Stimulated activated CD8-positive, alpha-beta memory T cell treated with anti-CD3 and anti-CD28 coated beads, Interleukin-12 subunit alpha, Interleukin-12 subunit beta, amount 100 ng/mL, for 4 hours (primary cell): ENCODE measurements at places on chromosomes 6 and 20.

DNA sequence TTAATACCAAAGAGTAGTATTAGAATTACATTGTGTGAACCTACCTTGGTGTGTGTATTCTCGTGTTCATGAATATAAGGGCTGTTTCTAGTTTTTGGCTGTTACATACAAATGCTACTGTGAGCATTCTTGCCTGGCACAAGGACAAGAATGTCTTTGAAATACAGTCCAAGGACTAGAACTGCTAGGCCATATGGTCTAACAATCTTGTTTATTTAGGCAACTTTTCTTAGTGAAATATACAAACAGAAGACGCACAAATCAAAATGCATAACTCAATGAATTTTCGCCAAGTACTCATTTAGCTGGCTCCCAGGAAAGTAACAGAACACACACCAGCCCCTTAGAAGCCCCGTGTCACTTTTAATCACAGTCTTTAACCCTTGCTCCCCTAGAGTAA is 28.5 kb downstream of the KDM1B start:
- DNase-seq: no peak

DNA sequence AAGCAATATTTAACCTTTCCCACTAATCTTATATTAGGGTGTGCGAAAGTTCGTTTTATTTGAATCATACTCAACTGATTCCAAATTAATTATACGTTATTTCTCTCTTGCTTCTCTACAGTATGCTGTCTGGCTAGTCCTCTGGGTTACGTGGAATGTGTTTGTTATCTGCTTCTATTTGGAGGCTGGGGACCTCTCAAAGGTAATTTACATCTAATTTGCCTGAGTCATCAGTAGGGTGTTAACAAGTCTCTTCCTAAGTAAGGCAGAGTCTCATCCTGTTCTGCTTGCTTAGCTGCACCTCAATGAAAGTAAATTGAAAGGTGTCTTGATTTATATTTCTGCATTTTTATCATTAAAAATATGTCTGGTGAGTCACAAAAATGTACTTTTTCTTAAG is 551.5 kb downstream of the NKAIN2 start:
- no peak for DNase-seq

DNA sequence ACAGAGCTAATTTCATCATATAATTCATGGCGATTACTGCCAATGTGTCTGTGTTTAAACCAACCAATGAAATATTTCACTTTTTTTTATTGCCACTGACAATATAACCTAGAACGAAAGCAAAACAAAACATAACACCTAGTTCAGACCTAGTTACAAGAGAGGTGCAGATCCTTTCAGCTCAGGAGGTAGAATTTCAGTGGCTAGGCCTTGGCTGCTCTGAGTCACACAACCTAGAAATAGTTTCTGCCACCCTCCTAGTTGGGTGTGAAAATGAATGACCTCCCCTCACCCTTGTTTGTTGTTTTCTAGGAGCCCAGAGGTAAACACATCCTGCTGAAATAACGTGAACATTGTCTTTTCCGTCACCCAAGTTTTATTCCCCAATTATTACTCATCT is 356.3 kb downstream of the HTR1B start:
- no peak for DNase-seq

DNA sequence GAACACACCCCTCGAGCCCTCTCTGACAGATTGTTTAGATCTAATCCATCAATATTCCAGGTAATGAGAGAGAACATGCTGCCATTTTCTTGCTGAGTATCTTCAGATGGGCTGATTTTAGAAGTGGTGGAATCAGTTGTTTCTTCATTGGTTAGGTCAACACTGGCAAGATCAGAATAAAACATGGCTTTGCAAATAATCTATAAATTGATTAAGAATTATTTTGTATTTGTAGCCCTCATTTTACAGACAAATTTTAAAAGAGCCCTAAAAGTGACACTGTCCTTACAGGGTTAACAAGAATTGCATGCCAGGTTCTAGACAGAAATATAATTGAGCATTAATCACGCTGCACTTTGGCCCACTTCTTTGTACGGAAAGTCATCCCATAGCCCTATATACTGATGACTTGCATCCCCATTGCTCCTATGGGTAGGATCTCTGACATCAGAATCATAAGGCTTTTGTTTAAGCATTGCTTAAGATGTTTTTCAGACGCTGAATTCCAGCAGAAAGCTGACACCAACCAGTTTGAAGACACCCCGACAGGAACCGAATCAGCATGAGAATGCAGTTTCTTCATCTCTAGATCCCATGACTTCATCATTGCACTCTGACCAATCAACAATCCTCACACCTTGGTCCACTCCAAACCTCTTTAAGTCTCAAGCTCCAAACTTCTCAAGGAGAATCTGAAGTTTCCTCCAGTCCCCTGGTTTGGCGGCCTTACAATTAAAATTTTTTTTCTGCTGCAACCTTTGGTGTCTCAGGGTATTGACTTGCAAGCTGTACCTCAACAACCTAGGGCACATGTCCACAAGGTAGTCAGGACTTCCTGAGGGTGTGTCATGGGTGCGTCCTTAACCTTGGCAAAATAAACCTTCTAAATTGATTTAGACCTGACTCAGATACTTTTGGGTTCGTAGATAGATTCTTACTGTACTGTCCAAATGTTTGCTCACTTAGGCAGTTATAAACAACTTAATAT is 7.8 kb downstream of the TDP2 start:
- no peak for DNase-seq

- DNase-seq: no peak
Measured at GRCh38 chr6:43809417-43810305, 39.6 kb downstream of the VEGFA start.

GRCh38 chr6:166959911-166960608 is 3.7 kb upstream of the RNASET2 start:
- DNase-seq: no peak

DNA sequence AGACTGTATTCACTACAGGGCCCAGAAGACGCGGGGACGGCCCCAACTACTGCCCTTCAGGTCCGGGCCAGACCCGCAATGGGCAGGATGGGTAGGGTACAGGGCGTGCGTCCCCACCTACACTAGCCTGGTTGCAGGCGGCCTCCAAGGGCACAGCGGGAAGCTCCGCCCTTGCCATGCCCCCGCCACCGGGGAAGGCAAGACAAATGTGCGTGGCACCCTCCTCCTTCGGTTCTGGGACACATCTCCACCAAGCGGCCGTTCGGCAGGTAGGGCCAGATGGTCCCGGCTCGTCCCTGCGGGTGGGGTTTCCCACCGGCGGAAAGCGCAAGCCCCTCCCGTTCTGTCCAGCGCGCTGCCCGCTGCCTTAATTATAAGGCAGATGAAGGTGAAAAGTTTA is 5.6 kb downstream of the NXT1 start:
- DNase-seq: no peak

DNA sequence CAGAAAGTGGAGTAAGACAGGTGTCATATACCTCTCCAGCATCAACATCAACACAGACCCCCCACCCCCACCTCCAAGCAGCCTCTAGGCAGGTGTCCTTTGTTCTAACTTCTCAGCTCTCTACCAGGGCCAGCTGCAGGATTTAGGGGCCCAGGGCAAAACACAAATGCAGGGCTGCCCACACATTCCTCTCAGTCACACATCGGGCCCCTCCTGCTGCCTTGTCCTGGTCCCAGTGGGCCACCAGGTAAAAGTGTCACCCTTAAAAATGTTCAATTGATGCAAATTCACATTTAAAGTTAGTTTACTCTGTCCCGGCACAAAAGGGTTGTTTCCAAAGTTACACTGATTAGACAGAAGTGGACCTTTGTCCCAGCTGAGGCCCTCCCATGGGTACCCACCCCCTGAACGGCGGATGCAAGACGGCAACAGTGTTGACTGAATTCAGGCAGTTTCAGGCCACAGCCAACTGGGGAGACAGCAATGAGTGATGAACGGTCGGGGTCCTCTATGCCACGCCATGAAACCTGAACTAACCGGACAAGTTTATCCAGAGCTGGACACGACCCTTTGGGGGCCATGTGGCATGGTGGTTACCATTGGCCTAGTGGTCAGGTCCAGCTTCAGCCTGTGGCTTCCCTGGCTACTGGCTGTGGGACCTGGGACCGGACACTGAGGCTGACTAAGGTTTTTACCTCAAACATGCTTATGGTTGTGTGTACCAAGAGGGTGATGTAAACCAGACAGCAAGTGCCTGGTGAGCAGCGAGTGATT is 52.2 kb upstream of the UNC93A start:
- no peak for DNase-seq

DNA sequence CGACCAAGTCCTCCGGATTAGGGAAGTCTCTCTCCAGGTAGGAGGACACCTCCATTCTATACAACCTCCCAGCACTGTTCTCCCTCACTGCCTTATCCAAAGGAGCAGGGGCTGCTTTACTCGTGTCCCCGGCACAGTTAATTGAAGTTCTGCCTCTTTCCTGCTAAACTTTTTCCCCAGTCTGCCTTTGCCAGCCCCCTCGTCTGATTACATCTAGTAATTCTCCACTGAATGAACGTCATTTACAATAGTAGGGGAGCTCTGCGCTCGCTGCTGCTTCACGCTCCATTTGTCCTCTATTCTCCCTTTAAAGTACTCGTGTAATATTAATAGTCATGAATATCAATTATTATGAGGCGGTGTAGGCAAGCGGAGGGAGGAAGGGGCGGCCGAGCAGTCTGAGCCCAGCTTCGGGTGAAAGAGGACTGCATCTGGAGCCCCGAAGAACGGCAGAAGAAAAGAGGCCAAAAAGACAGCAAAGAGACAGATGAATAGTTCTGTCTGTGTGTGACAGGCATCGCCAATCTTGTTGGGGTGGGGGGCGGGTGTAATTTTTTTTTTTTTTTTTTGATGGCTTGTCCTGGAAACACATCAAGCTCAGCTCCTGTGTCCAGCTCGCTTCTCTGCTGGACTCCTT is 2.9 kb downstream of the TFAP2B start:
- DNase-seq: no peak

- no peak for DNase-seq
Measured at GRCh38 chr6:11437824-11438459, 99.6 kb upstream of the TMEM170B start.

DNA sequence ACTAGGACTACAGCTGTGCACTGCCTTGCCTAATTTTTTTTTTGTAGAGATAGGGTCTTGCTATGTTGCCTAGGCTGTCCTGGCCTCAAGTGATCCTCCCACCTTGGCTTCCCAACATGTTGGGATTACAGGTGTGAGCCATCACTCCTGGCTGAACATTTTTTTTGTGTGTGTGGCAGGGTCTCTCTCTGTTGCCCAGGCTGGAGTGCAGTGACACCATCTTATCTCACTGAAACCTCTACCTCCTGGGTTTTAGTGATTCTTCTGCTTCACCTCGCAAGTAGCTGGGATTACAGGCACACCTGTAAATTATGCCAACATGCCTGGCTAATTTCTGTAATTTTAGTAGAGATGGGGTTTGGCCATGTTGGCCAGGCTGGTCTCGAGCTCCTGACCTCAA is 25.3 kb downstream of the PANK2 start:
- no peak for DNase-seq

GRCh38 chr20:58137236-58137635 is 91.2 kb downstream of the ANKRD60 start:
- DNase-seq: no peak

DNA sequence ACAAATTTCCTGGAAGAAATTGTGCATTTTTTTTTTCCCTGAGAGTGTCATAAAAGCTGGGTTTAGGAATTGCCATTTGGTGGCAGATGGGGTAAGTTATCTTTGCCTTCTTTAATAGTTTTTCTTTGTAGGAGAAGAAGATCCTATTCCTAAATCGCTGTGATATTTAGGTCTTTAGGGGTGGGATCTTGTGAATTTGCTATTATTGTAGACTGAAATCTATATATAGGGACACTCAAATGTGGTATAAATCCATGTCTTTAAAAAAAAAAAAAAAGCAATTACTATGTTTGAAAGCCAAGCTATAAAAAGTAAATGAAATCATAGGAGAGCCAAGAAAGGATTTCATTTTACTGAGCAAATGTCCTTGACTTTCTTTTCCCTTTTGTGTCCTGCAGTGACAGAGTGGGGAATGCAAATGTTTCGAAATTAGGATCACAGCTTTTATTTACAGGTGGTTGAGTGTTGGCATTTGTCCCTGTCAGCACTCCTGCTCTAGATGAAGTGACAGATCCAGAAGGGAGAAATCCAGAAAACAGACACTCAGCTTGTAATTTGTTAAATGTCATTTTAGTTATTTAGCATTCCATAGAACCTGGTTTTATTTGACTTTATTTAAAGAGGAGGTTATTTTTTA is 29.4 kb downstream of the TIAM2 start:
- DNase-seq: no peak

GRCh38 chr6:32047539-32047854 is 9.3 kb downstream of the CYP21A2 start:
- no peak for DNase-seq

GRCh38 chr6:613981-614380 is 42.9 kb downstream of the HUS1B start:
- no peak for DNase-seq

- DNase-seq: no peak
Measured at GRCh38 chr6:19052219-19052618, 665.1 kb downstream of the RNF144B start.

DNA sequence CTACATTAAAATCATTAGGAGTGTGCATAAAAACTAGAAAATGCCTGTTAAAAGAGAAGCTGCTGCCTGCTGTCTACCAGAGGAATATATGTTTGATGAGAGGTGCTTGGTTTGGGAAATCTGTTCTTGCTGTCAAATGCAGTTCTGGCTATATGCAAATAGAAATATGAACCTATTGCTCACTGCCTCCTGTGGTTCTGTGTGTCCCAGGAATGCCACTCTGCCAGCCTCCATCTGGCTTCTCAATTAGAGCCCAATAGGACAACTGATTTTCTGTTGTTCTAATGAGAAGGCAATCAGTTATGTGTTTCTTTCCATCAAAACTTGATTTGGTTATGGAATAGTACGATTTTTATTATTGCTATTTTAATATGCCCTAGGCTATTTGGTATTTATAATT is 759.7 kb downstream of the HDGFL1 start:
- DNase-seq: no peak

- DNase-seq: no peak
Measured at GRCh38 chr20:9807136-9807535, 31.7 kb downstream of the PAK5 start.

DNA sequence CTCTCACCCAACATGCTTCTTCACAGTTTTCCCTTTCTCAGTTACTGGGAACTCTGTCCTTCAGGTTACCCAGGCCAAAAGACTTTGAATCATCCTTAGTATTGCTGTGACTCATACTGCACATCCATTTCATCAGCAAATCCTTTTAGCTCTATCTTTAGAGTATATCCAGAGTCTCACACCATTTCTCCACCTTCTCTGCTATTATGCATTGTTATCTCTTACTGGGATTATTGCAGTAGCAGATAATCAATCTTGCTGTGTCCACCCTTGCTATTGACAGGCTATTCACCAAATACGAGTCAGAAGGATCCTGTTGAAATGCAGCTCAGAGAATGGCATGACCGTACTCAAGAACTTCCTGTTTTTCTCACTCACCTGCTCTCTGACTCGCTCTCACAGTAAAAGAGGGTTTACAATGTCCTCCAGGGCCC is 57.3 kb downstream of the BCKDHB start:
- DNase-seq: no peak

- no peak for DNase-seq
Measured at GRCh38 chr6:167843023-167843422, 16.3 kb downstream of the AFDN start.
